Activated CD4-positive, CD25-positive, alpha-beta regulatory T cell treated with anti-CD3 and anti-CD28 coated beads, Interleukin-2, amount 50 U/mL, for 72 hours (primary cell): ENCODE measurements at places on chromosomes 6 and 20.

- no peak for DNase-seq
Observed at GRCh38 chr20:48722002-48722731, 105.6 kb downstream of the PREX1 start.

DNA sequence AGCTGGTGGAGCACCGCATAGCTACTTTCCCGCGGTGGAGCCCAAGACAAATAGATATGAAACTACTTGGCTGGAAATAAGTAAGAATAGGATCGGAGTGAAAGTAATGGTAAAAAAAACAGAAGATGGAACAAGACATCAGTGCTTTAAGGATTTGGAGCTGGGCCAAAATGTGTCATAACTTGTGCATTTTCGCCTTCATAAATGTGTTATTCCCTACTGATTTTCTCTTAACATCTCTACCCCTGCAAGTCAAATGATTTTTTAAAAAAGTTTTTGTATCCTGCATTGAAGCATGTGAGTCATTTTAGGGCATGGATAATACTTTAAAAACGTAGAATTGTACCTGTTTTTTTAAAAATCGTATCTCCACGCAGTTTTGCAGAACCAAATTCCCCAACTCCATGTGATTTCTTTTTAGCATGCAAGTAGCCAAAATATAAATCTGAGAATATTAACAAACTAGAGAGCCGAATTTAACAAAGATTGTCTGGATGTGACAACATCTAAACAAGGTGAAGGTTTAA is 882 bp upstream of the FAM184A start:
- no peak for DNase-seq

DNA sequence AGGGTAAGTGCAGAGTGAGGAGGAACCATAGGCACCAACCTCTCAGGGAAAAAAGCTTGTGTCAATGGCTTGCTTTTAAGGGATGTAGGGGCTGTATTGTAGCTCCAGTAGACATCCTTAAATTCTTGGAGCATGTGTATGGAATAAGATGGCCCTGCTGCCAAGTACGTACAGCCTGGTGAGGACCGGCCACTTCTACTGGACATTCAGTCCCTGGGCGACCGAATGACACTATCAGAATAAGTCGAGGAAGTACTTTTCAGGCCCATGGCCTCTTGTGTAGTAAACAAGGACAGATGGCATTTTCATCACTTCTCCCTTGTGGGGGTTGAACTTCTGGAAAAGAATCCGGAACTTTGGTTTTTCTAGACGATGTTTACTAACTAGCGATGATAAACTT is 32.8 kb downstream of the GFRA4 start:
- no peak for DNase-seq

DNA sequence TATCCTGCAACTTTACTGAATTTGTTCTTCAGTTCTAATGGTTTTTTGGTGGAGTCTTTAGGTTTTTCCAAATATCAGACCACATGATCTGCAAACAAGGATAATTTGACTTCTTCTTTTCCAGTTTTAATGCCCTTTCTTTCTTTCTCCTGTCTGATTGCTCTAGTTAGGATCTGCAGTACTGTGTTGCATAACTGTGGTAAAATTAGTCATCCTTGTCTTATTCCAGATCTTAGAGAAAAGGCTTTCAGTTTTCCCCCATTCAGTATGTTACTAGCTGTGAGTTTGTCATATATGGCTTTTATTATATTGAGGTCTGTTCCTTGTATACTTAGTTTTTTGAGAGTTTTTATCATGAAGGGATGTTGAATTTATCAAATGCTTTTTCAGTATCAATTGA is 4.3 kb downstream of the MICA start:
- no peak for DNase-seq

DNA sequence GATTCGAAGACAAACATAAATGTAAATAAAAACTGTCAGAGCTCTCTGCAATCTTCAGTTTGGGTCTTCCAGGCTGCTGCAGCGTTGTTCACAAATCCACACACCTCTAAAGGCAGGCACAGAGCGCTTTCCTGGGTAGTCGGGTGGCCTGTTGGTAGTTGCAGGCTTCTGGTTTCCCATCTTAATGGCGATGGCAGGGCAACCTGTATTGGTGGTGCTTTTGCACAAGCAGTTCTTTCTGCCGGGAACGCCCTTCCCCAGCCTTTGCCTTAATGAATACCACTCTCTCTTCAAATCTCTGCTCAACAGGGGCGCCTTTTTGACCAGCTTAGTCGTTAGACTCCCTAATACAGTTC is 723 bp upstream of the IFT52 start:
- no peak for DNase-seq

DNA sequence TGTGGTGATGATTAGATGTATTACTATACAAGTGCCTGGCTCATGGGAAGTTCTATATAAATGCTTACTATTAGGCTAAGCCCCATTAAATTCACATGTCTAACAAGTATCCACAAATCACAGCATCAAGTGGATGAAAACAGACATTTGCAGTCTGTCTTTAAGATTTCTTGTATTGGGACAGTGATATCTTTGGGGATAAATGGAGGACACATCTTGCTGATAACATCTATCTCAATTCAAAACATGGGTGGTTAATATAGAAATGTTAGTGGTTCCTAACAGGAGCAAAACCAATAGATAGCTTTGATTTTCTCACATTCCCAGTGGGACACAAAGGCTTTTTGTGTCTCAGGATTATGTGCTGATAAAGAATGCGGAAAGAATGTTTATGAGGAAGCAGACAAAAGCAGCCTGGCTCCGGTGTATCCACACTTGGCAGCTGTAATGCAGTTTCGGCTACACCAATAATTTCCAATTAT is 29.3 kb downstream of the PTPRK start:
- DNase-seq: no peak
